ENCODE measurements at places on chromosomes 2 and 18.

GRCh38 chr2:114261366-114261765 is 181.1 kb upstream of the DPP10 start:
- DNase-seq, result no peak

GRCh38 chr2:48169141-48169592 is 262.9 kb upstream of the FBXO11 start:
- DNase-seq, result no peak

DNA sequence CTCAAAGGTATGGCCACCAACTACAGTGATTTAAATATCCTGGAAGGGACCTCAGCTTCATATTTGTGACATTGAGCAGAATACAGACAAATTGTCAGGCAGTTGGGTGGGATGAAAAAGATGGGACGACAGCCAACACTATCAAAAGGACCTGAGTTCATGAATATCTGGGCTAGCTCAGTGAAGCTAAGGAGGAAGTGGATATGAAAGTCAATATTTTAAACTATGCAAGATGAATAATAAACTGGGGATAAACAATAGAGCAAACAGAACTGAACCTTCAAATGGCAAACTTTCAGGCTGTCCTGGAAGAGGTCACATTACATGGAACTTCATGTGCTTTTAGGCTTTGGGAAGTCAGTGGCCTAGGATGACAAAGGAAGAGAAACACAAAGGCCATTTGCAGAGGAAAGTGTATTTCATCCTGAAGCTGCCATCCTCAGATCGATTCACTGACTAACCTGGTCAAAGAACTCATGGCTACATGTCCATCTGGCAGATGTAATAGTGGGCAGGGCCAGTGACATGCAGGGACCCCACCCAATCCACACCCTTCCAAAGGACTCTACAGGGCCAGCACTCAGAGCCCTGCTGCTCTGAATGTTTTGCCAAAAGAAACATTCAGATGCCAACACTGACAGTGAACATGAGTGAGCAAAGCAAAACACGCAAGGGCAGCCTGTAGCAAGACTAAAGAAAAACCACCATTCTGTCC is 175.7 kb downstream of the ETAA1 start:
- no peak for DNase-seq

GRCh38 chr18:62377131-62377807 is 52.2 kb downstream of the TNFRSF11A start:
- no peak for DNase-seq

DNA sequence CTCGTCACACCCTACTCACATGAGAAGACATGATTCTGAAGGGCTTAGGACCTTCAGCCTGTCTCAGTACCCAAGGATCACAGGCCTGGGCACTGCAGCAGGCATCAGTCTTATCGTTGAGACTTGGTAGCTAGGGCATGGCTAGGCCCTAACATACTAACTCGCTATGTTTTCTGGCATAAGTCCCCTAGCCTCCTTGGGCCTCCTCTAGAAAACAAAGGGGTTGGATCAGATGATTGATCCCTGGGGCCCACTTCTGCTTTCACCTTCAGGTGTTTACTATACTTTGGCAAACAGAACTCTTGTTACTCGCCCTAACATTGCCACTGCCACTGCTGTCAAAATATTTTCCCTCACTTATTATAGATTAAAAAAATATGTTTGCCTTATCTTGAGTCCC is 44.2 kb downstream of the VSNL1 start:
- DNase-seq, result no peak

DNA sequence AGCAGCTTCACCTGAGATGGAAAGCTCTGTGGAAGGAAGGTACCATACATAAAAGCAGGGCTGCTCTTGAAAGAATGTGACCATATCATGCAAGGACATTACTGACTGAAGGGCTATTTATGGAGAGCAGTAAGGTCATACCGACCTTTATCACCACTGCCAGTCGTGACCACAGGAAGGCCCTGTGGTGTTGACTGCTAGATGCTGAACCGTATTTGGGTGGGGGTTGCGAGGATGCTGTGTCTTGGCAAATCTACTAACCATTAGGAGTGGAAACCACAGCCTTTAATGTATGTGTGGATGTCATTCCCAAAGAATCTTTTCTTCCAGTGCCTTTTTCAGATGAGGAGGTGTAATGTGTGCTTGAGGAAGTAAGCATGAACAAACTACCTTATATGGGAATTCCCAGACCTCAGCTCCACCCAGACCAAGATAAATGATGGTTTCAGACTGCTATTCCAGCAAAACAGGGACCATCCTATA is 60.8 kb downstream of the LIMS1 start:
- no peak for DNase-seq

DNA sequence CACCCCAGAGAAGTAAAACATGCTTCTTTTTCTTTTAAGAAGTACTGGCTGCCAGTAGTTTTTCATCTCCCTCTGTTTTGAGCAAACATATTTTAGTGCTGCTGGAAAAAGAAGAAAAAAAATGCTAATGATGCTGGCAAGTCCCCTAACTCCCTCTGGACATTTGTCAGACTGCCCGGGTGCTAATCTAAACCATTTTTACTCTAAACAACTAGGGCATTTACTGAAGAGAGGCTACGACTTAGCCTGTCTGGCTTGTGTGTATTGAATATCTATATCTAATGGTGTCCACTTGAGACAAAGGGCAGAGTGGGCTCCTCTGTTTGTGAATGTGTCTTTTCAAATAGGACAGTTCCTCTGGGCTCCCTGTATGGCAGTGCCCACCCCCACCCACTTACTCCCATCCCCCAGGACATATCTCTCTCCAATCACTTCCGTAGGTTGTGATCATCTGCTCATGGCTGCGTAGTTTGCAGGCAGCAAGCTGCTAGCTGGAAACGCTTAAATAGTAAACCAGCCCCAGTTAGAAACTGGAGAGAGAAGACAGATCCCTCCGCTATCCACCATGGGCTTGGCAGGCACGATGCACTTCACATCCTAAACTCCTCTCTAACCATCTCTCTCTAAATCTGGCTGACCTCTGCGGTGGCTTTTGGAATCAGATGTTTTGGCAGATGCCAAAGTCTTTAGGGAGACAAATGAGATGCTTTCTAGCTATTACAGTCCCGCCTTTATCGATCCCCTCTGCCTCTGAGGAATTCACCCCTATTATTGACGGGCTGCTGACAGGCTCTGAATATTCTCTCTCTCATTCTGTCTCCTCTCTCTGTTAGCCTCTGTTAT is 58.3 kb downstream of the DOCK10 start:
- no peak for DNase-seq

DNA sequence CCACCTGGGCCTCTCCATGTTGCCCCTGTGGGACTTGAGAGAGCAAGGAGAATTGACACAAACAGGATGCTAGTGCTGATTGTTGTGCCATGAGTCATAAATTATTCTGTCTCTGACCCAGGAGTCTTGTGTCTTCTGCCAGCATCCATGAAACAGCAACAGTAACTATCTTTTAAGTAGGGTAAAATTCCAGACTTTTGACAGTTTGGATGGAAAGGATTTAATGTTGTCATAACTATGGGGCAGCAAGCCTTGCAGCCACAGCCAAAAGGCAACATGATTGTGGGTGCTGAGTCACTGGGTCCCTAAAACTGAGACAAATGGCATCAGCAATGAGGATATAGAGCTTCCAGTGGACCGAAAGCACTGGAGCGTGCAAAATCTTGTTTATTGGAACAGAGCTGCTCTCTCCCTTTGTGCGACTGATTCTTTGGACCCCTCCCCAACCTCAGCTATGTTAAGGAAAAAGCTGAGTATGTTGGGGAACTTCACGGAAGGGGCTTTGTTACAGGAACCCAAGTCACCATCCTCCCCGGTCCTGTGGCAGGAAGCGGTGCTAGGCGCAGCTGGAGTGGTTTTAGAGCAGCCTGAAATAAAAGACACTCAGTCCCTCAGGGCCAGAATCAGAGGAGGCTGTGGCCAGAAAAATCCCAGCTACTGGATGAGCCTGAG is 9.6 kb upstream of the ITPRIPL1 start:
- DNase-seq, result no peak

GRCh38 chr18:74631212-74631611 is 33.5 kb downstream of the ZNF407 start:
- DNase-seq, result no peak

DNA sequence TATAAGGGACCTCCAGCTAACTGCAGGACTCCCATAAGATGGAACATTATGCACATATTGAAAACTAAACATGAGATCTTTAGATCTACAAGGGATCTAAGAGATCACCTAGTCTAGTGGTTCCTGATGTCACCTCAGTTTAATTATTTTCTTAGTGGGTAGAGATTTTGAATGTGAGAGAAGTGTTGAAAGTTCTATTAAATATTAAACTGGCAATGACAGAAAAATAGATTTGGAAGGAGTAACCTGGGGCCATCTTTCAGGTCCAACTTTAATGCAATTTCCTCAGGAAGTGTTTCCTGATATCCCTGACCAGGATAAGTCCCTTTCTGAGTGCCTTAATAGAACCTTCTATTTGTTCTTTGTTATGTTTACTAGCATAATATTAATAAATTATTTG is 29.1 kb upstream of the CPS1 start:
- DNase-seq, result no peak

Data from stimulated activated CD4-positive, alpha-beta T cell treated with anti-CD3 and anti-CD28 coated beads, Interleukin-1b, Interleukin-23, amount 100 ng/mL, for 4 hours (primary cell).